Non-pigmented ciliary epithelial cell (primary cell): ENCODE measurements at places on chromosomes 2 and 18.
A peak's percentile ranks its signal among the peaks of the same experiment; 100 is the strongest.

DNA sequence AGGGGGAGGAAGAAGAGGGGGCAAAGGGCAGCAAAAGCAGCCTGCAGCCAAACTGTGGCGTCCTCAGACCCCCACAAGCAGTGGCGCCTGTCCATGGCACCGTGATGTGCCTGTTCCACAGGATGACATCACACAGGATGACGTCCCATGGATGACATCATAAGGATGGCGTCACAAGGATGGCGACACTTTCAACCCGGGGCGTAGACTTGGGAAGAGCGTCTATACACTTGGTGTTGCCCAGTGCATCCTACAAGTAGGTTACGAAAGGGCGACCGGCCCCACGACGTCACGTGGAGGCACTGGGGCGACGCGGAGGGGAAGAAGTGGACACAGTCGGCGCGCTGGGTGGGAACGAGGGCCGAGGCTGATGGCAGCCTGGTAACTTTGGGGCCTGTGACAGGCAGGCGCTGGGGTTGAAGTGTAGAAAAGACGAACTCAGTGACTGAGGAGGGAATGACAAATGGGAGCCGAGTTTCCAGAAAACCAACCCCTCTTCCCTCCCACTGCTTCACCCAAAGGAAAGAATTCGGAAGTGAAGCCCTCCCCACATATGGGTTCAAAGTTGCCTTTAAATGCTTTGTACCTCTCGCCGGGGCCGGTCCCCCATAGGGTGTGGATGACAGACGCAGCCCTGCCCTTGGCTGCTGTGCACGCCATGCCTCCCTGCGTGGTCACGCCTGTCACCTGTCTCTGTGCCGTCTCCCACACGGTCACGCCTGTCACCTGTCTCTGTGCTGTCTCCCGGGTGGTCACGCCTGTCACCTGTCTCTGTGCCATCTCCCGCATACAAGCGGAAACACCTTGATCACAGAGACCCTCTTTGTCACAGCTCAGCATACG is 13.4 kb upstream of the KCNG2 start:
- no peak for DNase-seq

DNA sequence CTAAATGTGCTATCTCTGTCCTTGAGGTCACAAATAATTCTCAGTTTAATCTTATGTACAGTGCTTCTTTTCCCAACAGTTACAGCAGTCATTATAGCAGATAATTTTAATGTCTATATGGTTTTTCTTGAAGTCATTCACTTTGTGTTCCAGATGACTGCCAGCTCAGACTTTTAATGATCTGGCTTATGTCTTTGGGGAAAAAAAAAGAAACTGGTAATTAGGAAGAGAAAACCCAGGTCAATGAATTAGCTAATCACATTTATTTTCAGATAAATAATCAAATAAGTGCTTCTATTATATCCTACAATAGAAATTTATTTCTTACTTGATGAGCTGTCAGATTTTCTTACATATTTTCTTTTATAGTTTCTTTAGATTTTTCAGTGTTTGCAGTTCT is 96.0 kb downstream of the COMMD1 start:
- DNase-seq: no peak

DNA sequence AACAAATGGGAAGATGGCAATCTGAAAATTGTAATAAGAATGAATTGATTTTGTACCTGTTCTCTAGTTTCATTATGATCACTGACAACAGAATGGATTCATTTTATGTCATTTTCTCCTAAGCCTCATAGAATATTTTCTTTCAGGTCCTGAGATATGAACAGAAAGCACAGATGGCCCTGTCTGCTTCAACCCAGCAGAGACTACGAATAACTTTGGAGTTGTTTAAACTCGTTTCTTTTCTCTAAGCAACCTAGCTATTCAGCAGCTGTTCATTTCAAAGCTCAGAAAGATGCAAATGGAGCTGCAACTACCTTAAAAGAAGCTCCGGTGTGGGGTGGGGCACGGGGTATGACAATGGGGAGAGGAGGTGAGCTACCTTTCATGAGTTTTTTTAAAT is 124.9 kb downstream of the ALK start:
- no peak for DNase-seq

DNA sequence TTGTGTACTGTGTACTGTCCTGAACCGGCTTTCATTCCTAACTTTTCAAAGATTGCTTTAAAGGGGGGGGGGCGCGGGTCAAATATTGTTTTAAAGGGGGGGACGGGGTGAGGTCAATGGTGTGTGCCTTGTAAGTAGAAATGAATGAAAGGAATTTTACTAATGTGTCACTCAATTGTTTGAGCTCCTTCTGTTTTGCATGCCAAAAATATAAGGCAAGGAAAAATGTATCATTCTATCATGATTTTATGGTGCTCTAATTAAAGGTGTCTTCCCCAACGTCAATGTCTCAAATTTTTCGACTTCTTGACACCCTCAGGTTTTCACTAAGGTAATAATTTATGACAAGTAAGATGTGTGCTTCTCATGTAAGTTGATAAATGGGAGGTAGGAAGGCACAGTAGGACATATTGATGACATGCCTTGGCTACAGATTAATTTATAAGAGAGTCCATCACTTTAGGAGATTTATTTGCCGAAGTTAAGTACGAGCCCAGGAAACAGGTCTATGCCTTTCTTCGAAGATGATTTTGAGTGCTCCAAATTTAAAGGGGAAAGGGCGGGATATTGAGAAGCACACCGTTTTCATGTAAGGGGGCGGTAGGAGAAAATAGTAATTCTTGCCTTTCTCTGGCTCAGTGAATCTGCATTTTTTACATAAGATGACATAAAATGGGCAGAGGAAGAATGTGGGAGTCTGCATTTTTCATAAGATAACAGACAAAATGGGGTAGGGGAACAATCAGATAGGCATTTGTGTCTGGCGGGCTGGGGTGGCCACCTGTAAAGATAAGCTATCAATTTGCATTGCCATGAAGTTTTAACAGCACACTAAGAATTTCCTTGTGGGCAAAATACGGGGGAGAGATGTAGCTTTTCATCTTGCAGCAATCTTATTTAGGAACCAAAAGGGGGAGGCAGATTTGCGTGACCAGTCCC is 1.2 kb upstream of the TRAPPC8 start:
- no peak for DNase-seq

DNA sequence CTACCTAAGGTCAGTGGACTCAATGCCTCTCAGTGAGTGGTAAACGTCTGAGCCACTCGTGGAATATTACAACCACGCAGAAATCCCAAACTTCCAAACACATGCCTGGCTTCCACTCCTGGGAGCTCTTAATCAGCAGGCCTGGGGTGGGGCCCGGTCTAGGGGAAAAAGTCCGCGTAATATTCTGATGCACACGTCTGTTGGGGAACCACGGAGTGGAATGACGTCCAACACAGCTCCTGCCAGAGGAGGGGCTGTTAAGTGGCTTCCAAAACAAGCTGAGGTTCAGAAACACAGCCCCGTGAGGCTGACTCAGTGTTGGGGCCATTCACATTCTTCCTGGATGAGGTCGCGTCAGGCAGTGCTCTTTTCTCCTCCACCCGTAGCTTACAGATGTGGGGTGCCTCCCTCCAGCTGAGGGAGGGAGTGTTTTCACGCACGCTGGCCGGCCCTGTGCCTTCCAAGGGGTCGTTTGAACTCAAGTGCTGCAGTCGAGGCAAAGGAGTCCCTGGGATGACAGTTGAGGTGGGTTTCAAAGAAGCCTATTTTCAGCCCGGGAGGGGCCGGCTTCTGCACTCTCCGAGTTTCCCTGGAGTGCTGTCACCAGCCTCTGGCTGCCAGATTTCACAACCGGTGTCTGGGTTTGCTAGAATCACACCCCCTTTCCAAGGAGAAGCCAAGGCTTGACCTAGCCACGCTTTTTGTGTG is 73.1 kb downstream of the ACKR3 start:
- peak; percentile 96 for DNase-seq

GRCh38 chr2:235935773-235936172 is 232.4 kb downstream of the GBX2 start:
- DNase-seq: no peak

DNA sequence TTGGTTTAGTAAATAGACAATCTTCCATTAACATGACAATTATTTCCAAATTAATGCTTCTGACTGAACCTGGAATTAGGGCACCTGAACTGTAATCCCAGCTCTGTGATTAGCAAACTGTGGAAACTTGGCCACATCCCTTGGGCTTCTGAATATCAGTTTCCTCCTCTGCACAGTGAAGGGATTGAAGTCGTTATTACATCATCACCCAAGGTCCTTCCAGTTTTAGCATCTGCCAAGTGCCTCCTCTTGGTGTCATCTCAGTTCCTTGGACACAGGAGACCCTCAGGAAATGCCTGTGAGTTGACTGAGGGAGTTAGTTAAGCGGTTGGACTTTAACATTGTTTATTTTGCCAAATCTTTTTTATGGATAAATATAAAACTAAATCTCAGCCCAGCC is 64.8 kb downstream of the MOGAT1 start:
- DNase-seq: no peak

DNA sequence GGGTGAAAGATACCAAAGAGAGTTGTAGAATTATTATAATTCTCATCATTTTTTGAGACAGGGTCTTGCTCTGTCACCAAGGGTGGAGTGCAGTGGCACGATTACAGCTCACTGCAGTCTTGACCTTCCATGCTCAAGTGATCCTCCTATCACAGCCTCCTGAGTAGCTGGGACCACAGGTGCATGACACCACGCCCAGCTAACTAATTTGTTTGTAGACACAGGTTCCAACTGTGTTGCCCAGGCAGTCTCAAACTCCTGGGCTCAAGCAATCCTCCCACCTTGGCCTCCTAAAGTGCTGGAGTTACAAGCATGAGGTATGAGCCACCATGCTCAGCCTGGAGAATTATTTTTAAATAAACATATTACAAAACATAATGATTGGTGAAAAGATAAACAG is 92.8 kb upstream of the MSH6 start:
- DNase-seq: no peak

DNA sequence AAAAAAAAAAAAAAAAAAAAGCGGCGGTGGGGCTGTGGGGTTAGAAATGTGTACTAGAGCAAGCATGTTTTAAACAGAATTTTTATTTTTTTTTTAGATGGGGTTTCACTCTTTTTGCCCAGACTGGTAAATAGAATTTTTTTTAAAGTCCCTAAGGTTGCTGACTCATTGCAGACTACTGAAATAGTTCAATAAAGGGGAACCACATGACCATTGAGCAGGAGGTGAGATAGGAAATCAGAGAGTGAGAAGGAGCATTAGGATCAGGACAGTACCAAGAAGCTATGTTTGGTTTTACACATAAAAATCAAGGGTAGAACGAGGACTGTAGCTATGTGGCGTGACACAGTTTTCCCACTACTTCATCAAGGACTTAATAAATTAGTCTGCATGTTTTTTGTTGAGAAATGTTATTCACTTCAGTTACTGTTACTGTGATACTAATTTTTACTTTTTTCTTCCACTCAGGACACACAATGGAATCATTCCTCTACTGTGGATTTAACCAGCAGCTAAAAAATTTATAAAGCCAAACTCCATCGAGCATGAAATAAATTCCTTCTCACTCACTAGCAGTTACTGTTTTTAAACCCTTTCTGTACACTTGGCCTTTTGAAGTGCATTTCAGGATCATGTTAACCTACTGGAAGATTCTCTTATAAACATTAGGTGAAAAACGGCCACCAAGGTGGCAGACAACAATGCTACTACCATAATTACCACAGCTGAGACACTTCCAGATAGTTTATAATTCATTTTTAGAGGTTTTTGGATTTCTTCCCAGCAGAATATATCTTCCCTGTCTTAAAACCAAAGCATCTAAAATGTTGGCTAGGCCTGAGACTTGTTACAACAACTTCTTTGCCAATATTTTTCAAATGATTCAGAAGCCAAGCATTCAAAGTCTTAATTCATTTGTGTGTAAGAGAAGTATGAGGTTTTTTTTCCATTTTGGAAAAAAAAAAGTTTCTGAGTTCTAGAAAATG is 33.2 kb downstream of the LAMA1 start:
- DNase-seq: peak; percentile 53

DNA sequence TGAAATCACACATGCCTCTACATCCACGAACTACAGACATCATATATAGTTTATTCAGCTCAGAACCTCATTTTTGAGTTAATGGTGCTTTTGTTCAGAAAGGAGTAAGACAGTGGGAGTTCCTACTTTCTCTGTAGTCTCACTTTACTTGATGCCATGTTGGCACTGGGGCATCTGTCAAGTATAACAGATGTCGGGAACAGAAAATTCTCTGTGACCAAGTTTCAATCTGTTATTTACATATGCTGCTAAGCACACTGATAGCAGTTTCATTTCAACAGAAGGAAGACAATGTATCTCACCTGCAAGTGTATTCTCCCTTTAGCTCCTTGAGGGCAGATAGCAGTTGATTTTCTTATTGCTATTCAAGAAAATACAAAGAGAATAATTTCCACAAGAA is 774.1 kb downstream of the METTL4 start:
- DNase-seq: no peak
